Forelimb muscle (tissue), 1 donor: ENCODE measurements at places on chromosomes 2 and 18. TPM values are rescaled to one million over a fixed set of nuclear protein-coding genes. Genes with fewer than 3 reads are reported as not detected.

DNA sequence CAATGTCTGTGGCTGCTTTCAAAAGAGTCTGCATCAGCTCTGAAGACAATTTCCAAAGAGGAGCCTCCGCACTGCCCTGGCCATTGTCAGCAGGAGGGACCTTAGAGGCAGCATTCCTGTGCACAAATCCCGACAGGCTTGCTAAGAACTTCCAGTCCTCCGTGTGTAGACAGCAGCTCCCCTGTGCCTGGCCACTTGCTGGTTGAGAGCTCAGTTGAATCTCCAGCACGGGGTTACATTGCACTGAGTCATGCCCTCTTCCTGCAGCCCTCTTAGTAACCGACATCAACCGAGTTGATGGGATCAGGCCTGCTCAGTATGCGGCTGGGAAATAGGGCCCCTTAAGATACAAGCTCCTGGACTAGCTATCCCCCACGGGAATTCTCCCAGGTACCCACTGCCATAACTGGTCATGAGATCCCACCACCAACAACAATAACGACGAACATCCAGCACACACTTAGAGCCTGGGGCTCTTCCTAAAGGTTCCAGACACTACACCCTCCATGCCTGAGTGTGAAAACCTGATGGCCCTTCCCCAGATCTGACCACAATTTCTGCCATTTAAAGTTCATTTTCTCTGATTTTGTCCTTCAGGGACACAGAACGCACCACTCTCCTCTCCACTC, 12.0 kb downstream of the ATP6V1B1 start:
- DNase-seq: no peak

DNA sequence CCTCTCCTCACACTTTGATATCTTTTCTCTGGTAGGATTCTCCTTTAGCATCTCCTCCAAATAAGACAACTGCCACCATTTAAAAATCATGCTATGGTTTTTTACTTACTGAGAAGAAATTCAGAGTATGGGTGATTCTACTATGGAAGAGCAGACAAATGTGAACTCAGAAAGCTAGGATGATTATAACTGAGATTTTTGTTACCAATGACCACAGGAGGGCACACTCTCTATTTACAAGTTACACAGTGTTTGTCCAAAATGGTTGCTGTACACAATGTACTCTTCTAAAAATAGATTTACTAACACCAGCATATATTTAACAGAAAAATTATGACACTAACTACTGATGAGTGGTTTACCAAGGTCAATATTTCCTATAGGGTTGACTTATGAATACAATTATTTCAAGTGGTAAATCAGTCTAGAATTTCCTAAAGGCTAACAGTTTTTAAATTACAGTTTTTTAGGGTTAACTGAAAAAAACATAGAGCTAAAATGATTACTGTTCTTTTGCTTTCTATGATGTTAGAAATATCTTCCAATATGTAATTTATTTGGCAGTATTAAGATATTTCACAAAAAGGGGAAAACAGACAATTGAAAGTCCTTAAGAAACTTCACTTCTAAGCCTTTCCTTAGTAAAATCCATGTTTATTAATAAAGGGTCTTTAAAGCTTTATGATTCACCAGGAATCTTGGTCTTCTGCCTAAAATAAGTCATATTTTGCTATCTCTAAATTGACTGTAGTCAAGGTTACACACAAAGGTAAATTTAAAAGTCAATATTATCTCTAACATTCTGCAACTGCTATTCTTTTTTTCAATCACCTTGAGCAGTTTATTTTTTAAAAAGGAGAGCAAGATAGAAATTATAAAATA, 57.2 kb downstream of the MAP4K3 start:
- peak; percentile 57 for DNase-seq

DNA sequence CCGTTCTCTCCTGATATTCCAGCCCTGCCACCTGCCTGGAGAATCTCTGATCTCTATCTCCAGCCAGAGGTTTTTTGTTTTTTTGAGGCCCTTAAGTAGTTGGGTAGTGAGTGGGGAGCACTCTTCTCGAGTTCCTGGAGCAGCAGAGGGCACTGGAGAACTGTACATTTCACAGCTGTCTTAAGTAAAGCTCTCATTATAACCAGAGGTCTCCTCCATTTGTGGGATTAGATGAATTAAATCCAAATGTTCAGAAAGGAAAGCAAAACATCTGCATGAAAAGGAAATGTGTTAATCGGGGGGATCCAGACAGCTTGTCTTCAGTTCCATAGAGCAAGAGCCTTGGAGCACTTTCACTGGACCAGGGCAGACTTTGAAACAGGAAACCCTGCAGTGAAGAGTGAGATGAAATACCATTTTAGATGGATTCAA, 32.8 kb downstream of the AOX1 start:
- no peak for DNase-seq

- no peak for DNase-seq
Measured at GRCh38 chr18:50934545-50935211, 33.2 kb upstream of the ELAC1 start.

Gene SERPINB3
- not detected for polyA plus RNA-seq

DNA sequence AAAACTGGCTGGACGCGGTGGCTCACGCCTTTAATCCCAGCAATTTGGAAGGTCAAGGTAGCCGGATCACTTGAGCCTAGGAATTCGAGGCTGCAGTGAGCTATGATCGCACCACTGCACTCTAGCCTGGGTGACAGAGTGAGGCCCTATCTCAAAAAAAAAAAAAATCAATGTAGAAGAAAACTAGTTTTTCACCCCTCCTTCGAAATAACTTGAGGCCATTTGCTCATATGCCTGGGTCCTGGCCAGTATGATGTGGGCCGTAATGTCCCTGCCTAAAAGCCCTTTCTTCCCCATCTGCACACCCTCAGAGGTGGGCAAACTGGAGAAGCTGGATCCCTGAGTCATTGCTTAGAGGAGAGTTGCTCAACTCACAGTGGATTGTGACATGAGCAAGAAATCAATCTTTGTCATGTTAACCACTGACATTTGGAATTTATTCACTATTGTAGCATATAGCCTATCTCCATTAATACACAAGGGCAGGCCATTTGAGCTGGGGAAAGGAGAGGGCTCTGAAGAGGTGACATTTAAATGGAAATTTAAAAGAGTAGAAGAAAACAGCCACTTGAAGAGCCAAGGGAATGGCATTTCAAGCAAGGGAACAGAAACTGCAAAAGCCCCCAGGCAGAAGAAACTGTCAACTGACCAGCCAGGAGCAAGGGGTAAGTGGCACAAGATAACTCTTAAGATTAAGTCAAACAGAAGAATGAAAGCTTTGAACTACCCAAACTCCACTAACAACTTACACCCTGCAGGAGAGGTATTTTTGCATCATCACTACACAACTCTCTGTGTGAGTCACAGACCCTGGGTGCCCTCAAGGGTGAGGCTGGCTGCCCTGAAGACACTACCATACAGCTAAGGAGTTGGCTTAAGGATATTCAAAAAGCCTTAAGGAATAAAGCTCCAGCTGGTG, 7.6 kb upstream of the METTL21A start:
- no peak for DNase-seq

Gene NPPC
- polyA plus RNA-seq: 1.8 TPM
